Fibroblast of pulmonary artery (primary cell): ENCODE measurements at places on chromosomes 7 and 10.
A peak's percentile ranks its signal among the peaks of the same experiment; 100 is the strongest.

DNA sequence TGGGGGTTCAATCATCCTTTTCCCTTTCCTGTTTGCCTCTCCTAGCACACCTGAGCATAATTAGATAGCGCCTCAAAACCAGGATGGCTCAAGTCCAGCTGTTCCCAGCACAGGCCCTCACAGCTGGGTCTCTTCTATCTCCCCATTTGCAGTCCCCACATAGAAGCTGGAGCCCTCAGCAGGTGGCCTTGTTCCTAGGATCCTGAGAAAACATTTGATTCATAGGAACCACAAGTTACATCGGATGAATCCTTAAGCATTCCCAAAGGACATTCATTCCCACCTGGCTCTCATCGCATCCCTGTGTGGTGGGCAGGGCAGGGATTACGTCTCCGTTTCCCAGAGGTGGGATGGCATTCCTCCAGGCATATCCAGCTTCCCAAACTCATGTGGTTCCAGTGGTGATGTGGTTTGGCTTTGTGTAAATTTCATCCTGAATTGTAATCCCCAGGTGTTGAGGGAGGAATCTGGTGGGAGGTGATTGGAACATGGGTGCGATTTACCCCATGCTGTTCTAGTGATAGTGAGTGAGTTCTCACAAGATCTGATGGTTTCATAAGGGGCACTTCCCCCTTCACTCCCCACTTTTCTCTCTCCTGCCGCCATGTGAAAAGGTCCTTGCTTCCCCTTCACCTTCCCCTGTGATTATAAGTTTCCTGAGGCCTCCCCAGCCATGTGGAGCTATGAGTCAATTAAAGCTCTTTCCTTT, 49.8 kb upstream of the LEP start:
- DNase-seq: no peak

DNA sequence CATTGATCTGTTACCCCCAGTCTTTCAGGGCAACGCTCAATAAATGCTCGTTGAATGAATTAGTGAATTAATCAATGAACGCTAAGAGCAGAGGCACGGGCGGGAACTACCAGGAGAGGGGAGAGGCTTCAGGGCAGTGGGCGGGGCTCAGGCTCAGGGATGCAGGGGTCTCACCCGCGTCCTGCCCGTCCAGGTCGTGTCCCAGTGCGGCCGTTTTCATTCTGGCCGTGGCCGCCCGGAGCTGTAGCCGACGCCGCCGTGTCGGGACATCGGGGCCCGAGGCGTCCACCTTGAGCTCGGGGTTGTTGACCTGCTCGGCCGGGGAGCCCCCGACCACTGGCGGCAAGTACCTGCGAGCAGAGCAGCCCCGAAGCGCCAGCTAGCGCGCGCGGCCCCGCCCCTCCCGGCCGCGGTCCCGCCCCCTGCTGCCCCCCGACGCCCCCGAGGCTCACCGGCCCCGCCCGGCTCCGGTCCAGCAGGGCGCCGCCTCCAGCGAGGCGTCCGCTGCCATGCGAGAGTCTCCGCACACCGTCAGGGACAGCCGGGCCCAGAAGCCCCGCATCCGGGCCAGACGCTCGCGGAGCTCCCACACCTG, 2.8 kb upstream of the GAL3ST4 start:
- DNase-seq: no peak

- DNase-seq: peak; percentile 92
Measured at GRCh38 chr7:111756687-111757178, 194.4 kb upstream of the IMMP2L start.

DNA sequence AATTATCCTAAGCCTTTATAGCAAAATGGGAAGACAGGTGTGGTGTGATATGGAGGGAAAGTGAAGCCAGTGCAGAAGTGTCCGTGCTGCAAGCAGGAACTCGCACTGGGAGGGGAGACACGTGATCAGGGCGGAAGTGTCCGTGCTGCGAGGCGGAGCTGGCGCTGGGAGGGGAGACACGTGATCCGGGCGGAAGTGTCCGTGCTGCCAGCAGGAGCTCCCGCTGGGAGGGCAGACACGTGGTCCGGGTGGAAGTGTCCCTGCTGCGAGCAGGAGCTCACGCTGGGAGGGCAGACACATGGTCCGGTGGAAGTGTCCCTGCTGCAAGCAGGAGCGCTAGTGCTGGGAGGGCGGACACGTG, 40.5 kb upstream of the PRKAR1B start:
- peak; percentile 37 for DNase-seq

DNA sequence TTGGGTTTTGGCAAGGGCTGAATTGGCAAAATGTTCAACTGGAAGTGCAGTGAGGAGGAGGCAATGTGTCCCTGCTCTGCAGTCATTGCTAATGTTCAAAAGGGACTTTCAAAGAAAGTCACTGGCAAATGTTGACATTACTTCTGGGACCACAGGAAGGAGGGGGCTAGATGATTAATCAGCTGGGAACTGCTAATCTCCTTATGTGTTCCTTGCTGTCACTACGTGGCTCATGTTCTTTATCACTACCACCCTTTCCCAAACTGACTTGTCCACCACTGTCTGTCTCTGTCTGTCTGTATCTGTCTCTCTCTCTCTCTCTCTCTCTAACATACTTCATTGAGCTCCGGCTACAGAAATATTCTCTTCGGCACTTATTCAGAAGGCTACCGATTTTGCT, 86.9 kb upstream of the MTPN start:
- no peak for DNase-seq

DNA sequence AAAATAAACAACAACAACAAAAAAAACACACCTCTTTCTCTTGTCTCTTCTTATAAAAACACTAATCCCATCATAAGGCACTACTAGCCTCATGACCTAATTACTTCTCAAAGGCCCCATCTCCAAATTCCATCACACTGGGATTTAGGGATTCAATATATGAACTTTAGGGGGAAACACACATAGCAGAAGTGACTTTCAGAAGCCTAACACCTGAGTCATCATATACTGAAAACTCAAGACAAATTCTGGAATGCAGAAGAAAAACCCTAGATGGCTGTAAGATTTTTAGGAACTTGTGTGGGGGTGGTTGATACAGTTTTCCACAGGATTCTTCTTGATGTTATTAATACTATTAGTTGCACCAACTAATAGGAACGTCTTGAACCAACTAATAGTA, 33.7 kb upstream of the CSTF2T start:
- peak; percentile 37 for DNase-seq

DNA sequence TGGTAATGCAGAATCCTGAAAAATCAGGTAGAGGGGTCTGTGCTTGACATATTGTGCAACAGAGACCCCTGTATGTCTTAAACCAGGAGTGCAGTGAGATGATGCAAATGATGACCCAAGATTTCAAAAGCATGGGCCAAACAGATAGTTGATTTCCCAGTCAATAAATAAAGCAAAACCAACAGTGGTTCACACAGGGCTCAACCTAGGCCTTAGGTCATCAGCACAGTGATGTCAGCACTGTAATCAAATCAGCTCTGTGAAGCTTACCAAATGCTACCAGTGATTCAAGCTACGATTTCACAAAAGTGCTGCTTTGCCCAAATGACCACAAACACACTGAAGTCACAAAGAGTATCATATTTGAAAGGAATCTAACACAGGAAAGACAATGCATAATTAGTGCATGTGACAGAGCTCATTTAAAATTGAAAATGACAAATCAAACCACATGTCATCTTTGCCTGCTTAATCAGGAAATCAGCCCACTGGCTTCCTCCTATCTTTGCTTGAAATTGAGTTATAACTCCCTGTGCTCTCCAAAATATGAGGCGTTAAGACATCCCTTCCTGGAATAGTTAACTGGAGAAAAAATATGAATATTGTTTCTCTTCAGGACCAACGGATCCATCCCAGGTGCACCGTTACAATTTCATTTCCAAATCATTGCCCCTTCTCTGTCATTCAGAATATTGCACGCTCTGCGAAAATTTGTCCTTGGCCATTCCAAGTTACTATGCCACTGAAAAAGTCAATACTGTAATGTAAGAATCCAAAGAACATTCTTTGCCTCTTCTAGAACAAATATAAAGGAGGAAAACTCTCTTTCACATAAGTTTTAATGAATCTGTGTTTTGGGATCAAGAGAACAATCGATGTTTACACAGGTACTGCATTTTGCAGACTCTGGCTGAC, 41.9 kb upstream of the ASL start:
- no peak for DNase-seq

DNA sequence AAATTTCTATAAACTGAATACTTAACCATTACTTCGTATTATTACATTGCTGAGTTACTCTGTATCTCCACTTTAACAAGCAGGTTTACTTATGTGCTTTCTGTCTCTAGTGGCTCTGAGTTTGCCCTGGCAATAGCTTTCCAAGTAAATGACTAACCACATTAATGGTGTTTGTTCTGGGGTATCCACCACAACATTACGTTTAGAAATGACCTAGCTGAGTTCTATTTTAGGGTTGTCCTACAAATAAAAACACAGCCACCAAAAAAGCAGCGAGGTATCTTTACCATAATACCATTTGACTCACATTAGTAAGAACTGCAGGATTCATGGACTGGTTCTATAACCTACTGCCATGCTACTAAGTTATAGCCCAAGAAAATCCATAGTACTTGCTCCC, 83.1 kb downstream of the HIBADH start:
- no peak for DNase-seq

DNA sequence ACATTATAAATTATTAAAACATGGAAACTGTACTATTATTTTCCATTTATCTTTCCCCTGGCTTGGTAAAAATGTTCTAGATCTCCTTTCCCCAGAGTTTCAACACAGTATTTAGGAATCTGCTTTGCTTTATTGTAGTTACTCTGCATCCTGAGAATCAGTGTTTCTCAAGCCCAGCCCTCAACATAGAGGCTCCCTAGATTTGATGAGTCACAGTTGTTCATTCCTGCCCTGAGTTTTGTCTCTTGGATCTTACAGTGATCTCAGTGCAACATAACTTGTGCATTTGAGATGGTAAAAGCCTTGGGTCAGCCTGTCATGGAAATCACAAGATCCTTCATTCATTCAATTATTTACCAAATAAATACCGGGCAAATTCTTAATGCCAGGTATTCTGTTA, 63.0 kb downstream of the VAX1 start:
- DNase-seq: peak; percentile 4

- peak; percentile 62 for DNase-seq
Measured at GRCh38 chr7:93245525-93246432, 13.6 kb downstream of the VPS50 start.

DNA sequence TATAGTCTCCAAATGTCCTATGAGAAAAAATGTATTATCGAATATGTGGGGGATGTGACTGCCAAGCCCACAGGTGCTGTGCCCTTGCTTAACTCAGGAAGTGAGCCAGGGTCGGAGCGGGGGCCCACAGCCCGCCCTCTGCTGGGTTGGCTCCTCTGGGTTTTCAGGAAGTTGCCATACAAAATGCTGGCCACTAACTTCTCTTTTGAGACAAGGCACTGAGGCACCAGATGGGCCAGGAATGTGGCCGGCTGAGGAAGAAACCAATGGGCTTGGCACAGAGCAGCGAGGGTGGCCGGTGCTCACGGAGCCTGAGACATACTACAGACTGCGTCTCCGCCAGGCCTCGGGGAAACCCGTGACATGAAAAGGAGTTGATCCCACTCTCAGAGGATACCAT, 58.9 kb downstream of the FAM53B start:
- no peak for DNase-seq

DNA sequence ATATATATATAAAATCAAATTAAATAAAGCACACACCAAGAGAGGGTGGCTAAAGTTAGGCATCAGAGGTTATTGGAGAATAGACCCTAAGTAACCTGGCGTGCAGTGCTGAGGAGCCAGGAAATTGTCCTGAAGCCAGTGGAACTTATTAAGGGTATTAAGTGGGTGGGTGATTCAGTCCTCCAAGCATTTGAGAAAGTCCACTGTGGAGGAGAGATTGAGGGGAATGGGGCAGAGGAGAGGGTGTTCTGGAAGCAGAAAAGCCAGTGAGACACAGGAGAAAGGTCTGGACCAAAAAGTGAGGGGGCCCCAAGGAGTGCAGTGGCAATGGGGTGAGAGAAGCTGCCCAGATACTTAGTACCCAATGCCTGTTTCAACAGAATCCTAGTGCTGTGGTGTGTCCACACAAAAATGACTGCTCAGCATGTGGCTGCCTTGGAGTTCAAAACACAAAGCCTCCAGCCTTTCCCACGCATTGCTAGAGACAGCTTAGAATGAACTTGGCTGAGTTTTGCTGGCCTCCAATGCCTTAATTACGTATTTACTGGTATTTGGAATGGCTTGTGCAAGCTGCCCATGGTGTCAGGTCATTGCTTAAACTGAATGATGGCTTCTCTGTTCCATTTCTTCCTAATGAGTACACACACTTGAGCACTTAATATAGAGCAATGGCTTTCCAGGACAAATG, 44.9 kb upstream of the CHST15 start:
- no peak for DNase-seq

- no peak for DNase-seq
Measured at GRCh38 chr10:16751244-16751643, 66.0 kb downstream of the RSU1 start.

DNA sequence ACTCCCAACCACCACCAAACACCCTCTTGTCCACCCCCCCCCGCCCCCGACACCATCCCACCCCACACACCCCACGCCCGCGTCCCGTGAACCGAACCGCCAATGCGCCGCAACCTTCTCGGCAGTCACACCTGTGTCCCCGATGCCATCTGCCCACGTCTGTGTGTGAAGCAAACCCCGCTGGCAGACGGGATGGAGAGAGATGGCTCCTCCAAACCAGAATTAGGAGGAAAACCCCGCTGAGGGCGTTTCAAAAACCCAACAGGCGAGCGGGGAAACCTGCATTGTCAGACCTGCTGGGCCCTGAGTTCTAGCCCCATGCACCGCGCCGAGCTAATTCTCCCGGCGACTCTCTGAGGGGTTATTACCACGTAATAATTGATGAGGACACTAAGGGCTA, 28.6 kb upstream of the KCNK18 start:
- no peak for DNase-seq

DNA sequence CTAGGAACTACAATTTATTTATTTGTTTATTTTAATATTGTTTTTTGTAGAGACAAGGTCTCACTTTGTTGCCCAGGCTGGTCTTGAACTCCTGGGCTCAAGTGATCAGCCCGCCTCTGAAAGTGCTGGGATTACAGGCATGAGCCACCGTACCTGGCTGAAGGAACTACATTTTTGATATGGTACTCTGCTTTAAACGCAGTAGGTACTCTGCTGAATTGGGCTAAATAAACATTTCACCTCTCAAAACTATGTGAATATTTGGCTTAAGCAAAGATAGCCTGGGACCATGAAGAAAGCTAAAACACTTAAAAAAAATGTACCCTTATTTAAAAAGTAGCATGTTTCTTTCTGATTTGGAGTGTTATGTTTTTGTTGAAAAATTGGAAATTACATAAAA, 138.2 kb downstream of the ADK start:
- DNase-seq: no peak

GRCh38 chr10:55449981-55450380, 649.0 kb upstream of the PCDH15 start:
- no peak for DNase-seq

DNA sequence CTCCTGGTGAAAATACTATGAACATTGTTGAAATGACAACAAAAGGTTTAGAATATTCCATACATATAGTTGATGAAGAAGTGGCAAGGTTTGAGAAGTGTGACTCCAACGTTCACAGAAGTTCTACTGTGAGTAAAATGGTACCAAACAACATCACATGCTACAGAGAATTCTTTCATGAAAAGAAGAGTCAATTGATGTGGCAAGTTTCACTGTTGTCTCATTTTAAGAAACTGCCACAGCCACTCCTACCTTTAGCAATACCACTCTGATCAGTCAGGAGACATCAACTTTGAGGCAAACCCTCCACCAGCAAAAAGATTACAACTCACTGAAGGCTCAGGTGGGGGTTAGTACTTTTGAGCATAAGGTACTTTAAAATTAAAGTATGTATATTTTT, 693.3 kb downstream of the GRID1 start:
- DNase-seq: no peak

GRCh38 chr10:48507933-48508790, 96.7 kb downstream of the ARHGAP22 start:
- no peak for DNase-seq

GRCh38 chr7:142025896-142026295, 30.2 kb downstream of the MGAM start:
- DNase-seq: no peak
